ENCODE measurements at places on chromosomes 16 and 17.

DNA sequence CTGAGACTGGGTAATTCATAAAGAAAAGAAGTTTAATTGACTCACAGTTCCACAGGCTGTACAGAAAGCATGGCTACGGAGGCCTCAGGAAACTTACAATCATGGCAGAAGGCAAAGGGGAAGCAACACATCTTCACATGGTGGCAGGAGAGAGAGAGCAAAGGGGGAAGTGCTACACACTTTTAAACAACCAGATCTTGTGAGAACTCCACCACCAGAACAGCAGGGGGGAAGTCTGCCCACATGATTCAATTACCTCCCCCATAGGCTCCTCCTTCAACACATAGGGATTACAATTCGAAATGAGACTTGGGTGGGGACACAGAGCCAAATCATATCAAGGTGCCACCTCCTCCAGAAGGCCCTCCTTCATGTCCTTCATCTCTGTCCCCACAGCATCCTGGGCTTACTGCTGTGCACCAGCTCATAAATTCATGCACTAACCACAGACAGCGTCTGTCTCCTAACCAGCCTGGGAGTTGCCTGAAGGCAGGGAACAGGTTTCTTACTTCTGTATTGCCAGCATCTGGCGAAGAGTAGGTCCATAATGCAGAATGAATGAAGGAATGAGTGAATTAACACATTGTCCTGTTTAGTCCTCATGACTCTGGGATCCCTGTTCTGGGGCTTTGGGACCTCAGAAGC is 74.4 kb downstream of the WSB1 start:
- DNase-seq: no peak

DNA sequence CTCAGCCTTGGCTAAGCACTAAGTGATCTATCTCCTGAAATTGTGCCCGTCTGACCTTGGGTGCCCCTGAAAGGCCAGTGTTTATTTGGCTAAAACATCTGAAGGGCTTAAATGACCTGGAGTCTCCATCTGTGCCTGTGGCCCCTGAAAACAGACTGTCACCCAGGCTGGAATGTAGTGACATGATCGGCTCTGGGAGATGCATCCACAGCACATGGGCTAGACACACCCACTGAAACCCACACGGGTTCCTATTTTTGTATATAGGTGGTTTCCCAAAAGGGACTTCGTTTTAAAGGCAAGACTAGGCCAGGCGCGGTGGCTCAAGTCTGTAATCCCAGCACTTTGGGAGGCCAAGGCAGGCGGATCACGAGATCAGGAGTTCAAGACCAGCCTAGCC is 13.5 kb downstream of the CEP295NL start:
- DNase-seq: no peak

- DNase-seq: no peak
These were observed 46.8 kb downstream of the FOXK2 start for GRCh38 chr17:82566129-82566960.

- DNase-seq: no peak
These were observed 28.6 kb downstream of the WSCD1 start for GRCh38 chr17:6098823-6099180.

DNA sequence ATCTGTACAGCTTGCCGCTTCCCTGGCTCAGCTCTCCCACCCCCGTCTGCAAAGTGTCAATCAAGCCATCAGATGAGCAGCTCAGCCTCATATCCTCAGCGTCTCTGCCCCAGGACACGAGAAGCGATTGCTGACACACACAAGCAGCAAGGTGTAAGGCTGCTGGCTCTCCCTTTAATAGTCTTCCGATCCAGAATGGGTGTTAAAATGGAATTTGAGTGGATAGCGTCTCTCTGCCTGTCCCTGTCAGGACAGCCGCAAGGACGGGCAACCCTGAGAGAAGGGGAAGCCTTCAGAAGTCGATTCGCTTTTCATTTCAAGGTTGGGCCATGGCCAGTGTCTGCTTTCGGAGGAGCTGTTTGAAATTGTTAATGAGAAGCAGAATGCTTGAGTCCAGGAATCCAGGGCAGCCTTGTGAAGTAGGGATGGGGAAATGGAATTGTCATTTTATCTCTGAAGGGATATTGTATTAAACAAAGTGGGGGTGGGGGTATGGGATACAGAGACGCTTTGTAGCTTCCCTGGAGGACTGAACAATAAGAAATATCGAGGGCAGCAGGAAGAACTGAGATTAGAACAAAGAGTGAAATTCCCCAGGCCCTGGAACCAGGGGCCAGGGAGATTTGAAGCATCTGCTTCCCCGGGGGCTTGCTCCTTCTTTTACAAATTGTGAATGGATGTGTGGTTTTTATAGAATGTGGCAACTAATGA is 4.7 kb upstream of the PIPOX start:
- no peak for DNase-seq

- DNase-seq: no peak
These were observed 45.0 kb upstream of the NOL11 start for GRCh38 chr17:67672592-67673335.

- no peak for DNase-seq
These were observed 57.8 kb upstream of the CACNG5 start for GRCh38 chr17:66776999-66777688.

- DNase-seq: no peak
These were observed 11.0 kb upstream of the GPR139 start for GRCh38 chr16:20084624-20085226.

DNA sequence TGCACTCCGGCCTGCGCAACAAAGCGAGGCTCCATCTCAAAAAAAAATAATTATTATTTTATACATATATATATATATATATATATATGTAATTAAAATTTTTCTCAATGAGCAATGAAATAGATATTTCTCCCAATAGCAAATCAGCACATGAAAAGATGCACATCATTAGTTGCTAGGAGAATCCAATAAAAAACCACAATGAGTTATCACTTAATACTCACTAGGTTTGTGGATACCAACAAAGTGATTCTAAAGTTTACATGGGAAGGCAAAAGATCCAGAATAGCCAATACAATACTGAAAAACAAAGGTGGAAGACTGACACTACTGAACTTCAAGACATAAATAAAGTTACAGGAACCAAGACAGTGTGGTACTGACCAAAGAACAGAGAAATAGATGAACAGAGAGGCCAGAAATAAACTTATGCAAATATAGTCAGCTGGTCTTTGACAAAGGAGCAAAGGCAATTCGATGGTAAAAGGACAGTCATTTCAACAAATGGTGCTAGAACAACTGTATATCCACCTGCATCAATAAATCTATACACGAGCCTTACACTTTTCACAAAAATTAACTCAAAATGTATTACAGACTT is 13.6 kb downstream of the SMG6 start:
- no peak for DNase-seq

DNA sequence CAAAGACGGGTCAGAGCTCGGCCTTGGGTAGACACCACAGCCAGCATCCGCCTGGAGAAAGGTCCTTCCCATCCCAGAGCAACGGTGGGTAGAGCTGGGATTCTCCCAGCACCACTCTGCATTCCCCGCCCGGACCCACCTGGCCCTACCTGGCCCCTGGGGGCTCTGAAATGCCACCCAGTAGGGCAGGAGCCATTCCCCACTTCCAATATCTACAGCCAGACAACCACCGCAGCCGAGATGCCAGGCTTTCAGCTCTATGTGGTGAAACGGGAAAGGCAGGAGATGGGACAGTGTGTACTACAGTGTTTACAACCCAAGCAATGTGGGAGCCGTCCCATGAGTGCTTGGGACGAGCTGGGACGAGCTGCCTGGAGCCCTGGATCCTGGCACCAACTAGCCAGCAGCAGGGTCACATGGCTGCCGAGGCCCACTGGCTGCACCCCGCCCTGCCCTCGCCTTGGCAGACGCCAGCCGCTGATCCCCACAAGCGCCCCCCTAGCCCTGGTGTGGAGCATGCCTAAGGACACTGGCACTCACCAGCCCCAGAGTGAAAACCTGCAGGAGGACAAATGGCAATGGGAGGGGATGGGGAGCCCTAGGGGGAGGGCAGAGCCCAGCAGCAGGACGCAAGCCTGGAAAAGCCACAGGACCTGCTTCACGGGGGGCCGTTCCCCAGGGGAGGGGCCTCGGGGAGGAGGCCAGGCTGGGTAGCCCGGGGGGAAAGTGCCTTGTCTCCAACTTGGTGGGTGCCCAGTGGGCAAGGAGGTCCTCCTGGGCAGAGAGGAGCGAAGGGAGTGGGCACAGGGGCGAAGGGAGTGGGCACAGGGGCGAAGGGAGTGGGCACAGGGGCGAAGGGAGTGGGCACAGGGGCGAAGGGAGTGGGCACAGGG is 13.5 kb downstream of the TMC6 start:
- DNase-seq: no peak

- no peak for DNase-seq
These were observed 4.3 kb downstream of the COTL1 start for GRCh38 chr16:84613408-84614072.

DNA sequence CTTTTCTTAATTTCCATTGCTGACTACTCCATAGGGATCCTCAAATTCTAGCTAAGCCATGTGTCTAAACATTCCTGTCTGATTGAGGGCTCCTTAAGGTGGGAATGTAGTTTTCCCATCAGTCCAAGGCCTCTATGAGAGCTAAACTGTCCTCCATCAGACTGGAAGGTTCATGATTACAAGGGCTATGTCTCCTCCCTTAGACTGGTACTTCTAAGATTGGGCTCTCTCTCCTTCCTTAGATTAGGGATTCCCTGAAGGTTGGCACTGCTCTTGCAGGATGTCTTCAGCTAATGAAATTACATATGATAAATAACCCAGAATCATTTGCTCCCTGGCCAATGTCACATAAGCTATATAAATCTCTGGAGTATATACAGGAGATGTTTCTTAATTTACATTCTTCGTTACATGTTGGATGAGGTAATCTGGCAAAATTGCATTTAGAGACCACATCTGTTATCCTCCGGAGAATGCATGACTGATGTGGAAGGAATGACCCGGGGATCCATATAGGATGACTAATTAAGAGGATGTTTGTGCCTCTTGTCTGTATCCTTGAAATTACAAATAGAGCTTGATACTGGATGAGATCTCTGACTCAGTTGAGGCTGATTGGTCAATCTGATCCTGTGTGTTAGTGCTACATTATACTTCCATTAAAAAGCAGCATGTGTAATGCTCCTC is 14.2 kb downstream of the B4GALNT2 start:
- peak; percentile 93 for DNase-seq

DNA sequence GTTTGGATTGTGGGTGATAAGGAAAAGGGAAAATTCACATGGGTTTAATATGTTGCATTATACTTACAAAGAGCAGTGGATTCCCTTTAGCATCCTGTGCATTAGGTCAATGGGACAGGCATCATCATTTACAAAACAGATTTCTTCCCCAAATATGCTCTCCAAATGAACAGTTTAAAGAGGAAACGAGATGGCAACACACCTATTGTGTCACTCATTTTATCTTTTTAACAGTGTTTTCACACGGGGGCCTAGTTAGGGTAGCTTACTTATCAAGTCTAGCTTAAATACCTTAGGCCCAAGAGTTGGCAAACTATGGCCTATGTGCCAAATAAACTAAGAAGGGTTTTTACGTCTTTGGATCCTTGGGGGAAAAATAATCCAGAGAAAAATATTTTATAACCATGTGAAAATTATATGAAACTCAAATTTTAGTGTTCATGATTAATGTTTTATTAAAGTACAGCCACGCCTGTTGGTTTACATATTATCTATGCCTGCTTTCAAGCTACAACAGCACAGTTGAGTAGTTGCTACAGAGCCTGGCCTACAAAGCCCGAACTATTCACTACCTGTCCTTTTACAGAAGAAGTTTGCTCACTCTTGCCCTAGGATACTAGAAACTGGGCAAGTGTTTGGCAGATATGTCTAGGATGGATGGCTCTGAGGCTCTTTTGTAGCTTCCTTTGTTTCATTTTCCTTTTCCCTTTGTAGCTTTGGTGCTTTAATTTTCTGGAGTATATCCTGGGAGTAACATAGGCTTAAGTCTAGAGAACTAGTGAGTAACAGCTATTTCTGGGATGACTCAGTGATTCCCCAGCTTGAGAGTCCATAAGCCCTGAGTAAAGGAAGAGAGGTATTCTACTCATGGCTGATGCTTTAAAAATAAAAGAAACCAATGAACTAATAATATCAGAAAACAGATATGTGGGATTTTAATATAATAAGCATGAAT is 12.4 kb downstream of the NUP93 start:
- peak; percentile 71 for DNase-seq

DNA sequence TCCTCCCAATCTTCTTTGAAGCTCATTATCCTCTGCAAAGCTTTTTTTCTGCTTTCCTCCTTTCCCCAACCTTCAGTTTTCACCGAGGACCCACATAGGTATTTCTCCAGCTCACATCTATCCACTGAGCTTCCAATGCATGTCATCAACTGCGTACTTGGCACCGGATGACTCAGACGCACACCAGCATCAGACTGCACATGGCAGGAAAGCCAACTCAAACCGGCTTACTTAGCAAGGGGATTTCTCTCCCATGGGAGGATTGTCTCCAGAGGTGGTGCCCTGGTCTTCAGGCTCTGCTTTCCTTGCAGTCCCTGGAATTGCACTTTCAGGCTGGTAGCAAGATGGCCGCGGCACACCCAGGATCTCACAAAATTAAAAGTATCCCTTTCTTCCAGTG is 1.7 kb upstream of the AKTIP start:
- DNase-seq: no peak

DNA sequence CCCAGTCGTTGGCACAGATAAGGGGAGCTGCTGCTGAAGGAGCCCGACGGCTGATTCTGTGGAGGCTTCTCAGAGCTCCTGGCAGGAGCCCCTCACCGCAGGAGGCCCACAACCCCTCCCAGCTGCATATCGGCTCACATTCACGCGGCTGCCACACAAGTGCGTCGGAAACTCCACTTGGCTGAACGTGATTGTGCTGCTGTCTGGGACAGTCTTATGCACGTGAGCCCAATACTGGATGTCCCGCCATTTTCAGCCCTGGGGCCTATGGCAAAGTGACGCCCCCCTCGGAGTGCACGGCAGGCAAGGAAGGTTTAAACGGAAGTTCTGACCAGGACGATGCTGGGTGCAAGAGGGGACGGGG is 8.7 kb upstream of the PITPNA start:
- DNase-seq: no peak

GRCh38 chr17:51724043-51724580 is 434.4 kb downstream of the CA10 start:
- DNase-seq: no peak

DNA sequence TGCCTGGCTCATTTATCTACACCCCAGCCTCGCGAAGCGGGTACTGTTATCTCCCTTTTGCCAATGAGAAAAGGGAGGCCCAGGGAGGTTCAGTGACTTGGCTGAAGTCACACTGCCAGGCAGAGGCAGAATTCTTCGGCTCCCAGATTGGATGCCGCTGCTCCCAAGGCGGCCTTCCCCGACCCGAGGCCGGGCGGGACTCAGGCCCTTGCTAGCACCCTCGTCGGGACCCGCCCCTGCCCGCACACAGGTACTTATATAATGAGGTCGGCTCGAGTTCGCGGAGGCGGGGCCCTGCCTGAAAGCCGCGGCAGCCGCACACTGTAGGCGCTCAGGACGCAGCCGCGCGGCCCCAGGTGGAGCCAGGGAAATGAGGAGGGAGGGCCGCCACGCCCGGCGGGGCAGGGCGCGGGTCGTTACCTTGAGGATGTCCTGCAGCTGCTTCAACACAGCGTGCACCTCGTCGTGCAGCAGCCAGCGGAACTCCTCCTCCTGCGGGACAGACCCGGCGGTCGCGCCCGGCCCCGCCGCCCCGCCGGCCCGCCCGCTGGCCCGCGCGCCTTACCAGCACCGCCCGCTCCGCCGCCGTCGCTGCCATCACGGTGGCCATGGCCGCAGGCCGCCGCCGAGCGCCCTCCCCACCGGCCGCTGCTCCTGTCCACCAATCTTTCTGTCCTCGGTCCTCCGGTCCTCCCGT is at the start of gene ROGDI:
Gene ROGDI, minus strand, starts transcription at position 672 of the 697 bp plus-strand sequence. Its CDS starts 62 bp downstream, at position 610.
- DNase-seq: peak; percentile 70

GRCh38 chr16:89015271-89015859 is 38.4 kb upstream of the CBFA2T3 start:
- DNase-seq: no peak

- DNase-seq: no peak
These were observed 723.6 kb downstream of the WWOX start for GRCh38 chr16:78823027-78823426.
